ENCODE measurements at places on chromosomes 5 and 9. TPM values are rescaled to one million over a fixed set of nuclear protein-coding genes. Genes with fewer than 3 reads are reported as not detected.

CTNND2 gene
- not detected for total RNA-seq

LSM11 gene
- total RNA-seq: 5.8 TPM

PLPP7 gene
- not detected for total RNA-seq

DNA sequence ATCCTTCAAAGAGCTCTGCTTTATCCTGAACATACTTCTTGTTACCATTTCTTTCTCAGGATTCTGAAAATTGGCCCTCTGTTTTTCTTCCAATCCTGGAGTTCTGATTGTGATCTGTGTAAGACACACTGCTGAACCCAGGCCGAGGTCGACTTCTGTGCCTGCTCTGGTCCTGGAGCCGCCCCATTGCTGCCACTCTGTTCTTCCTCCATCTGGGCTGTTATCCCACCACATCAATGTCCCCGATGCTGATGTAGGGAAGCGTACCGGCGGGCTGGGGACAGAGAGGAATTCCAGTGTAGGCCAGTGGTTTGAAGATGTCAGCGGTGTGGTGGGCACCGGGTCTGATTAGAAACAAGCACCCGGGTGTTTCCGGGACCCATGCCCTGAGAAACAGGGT, 102.5 kb downstream of the LIFR start:
- no peak overlapping the region for H3K4me3 ChIP-seq
- peaks cover 83% of the 10 kb centered on the region for H3K27me3 ChIP-seq
- H3K36me3 ChIP-seq: no peaks in the 10 kb centered on the region
- DNase-seq: no peak
- H3K27ac ChIP-seq: peak overlapping the region; percentile 58

GRCh38 chr9:136882109-136882946, 4.0 kb upstream of the TRAF2 start:
- H3K36me3 ChIP-seq: peaks cover 10% of the 10 kb centered on the region
- H3K27me3 ChIP-seq: no peaks in the 10 kb centered on the region
- H3K27ac ChIP-seq: peak overlapping the region; percentile 91
- H3K4me3 ChIP-seq: peak overlapping the region; percentile 69

GRCh38 chr9:127535834-127536233, 76.2 kb upstream of the STXBP1 start:
- no peak overlapping the region for H3K27ac ChIP-seq
- DNase-seq: no peak
- H3K4me1 ChIP-seq: peaks cover 4% of the 10 kb centered on the region

DNA sequence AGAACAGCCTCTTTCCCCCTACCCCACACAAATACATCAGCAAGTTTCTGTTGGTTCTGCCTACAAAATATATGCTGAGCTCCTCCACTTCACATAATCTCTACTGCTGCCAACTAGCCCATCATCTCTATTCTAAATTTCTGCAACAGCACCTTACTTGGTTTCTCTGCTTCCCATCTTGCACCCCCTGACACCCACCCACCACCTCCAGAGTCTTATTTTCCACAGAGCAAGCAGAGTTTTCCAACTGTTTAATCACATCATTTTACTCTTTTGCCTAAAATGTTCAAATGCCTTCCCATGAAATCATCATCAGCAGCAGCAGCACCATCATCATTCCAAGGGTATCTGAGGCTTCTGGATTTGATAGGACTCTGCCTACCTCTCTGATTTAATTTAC, 295.7 kb downstream of the CTNND2 start:
- no peaks in the 10 kb centered on the region for H3K27me3 ChIP-seq
- no peak overlapping the region for H3K27ac ChIP-seq
- no peaks in the 10 kb centered on the region for H3K4me1 ChIP-seq
- H3K36me3 ChIP-seq: no peaks in the 10 kb centered on the region
- no peak overlapping the region for H3K4me3 ChIP-seq
